ENCODE measurements at places on chromosomes 1 and 21.

DNA sequence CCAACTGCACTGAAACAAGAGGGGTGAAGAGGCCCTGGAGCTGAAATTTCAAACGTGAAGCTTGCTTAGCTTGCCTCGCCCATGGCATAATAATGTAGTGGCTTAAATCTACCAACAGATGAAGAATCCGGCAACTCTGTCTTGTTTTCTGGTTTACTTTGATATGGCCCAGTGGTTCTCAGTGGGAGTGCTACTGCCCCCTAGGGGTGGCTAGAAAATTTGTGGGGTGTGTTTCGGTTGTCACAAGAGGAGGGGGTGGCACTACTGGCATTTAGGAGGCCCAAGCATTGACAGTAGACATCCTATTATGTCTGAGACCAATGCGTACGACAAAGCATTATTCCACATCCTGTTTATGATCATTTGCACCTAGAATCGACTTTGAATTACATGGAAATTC is 51.9 kb upstream of the C8B start:
- no peak for DNase-seq

DNA sequence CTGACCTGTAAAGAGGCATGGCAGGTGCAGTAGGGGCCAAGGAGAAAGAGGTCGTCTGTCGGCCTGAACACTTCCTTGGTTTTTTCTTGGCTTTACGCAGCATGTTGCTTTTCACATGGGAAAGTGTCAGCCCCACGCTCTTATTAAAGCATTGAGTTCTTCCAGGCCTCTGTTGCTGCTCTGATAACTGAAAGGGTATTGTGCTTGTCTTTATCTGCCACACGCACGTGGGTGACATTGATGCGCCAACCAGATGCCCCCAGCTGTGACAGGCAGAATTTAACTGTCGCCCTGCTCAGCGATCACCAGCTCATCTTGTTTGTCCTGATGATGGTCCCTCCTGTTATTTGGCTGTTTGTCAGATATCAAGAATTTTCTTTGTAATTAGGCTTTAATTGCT is 76.5 kb downstream of the GALNT2 start:
- DNase-seq = no peak

- no peak for DNase-seq
Measured at GRCh38 chr1:14876747-14877146, 276.8 kb upstream of the TMEM51 start.

GRCh38 chr1:22208268-22208972 is 65.5 kb upstream of the WNT4 start:
- DNase-seq = no peak

DNA sequence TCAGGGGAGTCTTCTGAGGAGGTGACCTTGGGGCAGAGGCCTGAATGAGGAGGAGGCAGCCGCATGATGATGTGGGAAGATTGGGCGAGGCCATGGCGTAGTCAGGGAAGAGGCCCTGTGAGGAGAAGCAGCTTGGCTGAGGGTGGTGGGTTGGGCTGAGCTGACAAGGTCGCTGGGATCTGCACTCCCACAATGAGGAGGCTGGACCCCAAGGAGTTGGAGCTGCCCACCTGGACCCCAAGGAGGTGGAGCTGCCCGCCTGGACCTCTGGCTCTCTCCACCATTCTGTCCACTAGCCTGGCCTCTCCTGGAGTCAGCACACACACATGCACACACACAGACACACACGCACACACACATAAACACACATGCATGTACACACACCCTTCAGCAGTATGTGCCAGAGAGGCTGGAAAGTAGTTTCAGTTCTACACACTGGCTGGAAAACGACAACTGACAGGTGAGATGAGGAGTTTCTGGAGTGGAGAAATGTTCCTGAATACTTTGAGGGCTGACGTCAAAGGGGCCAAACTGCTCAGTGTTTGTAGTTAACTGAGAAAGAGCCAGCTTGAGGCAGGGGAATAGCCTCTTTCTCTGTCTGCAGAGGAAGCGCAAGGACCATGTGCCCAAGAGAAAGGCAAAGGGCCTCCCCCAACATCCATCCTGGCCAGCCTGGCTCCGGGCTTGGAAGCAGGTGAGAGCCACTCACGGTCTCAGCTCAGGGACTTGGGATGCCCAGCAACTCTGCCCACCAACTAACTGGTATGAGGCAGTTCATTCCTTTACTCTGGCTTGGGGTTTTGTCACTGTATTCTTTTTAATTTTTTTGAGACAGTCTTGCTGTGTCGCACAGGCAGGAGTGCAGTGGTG is 7.1 kb downstream of the SMPDL3B start:
- DNase-seq = no peak

DNA sequence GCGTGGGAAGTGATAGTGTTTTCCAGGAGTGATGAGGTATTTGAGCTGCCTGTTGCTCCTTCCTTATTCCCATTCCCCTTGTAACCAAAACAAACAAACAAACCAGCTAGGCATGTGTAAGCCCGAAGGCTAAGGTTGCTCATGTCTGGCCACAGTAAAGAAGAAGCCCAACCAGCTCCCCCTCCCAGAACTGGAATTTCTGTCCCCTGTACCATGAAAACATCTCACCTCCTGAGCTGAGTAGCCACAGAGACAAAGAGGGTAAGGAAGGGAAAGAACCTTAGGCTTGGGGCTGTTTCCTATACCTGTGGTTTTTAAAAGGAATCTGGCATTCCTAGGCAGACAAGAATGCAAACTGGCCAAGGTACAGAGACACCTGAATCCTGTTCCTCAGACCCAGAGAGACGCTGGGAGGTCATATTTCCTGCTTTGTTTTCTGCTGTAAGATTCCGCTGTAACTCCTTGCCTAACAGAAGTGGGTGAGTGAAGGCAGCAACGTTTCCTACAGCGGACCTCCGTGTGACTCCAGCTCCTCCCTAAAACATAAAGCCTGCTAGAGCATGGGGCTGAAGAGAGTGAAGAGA is 41.7 kb upstream of the RAB4A start:
- DNase-seq = no peak

DNA sequence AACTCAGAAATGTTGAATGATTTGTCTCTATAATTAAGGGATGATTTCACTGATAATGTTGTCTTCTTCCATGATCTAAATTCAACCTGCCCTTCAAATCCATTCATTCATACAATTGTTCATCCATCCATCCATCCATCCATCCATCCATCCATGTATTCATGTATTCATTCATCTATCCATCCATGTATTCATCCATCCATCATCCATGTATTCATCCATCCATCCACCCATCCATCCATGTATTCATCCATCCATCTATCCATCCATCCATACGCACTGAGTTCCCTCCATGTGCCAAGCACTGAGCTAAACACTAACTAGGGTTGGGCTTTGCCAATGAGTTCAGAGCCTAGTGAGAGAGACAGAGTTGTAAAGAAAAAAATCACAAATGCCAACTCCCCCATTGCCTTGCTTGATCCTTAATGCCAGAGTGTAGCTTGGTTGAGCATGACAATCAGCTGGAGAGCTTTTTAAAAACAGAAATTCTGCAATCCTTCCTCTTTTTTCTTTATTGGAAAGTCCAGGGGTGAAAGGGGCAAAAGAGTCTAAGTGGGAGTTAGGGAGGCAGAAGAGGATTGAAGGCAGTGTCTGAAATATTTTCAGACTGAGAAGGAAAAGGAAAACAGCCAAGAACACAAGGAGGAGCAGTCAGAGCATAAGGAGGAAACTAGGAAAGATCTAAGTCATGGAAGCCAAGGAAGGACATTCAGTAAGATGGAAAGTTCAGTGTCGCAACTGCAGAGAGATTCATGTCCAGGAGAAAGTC is 92.4 kb upstream of the ERG start:
- DNase-seq = no peak

DNA sequence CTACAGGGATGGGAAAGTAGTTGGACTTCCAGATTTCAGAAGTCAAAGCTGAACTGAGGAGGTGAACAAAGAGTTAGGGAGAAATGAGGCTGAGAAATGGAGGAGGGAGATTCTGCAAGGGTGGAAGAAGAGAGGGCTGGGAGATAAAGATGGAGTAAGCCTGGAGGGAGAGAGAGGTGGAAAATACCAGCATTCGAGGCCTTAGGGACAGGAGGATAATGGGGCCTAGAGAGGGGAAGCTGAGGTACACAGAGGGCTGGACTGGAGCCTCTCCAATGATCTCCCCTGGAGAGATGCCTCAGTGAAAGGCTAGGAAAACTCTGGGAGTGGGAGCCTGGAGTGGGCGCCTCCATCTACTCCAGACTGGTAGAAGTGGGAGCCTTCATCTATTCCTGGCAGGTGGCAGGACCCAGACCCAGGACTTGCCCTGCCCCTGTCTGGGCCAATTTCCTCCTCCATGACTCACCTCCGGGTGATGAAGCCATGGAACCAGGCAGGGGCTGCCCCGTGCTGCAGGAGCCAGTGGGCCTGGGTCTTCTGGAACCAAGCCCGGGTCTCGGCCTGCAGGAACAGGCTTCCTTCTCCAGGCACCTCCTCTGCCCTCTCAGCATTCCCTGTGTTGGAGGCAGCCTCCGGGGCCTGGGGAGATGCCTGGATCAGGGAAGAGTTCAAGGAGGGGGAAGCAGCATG is 1.9 kb downstream of the SH2D2A start:
- DNase-seq = peak; percentile 63

DNA sequence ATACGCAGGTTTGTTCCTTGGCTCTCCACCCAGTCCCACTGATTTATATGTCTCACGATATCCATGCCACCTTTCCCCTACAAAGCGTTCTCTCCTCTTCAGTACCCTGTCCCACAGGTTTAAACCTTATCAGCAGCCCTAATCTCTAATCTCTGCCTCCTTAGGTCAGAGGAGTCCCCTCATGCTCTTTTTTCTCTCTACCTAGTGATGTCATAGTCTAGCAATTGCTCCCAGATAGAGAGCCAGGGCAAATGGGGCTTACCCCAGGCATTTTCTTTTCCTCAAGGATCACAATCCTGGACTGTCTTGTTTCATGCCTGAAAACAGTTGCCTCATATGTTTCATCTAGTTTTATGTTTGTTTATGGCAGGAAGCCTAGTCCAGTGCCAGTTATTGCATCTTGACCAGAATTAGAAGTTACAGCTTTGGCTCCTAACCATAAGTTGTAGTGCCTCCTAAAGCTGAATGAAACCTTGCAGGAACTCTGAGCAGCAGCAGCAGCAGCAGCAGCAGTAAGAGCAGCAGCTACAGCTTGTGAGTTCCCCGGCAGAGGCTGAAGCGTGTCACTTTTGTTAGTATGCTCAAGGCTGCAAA is 26.7 kb upstream of the TP53BP2 start:
- no peak for DNase-seq

DNA sequence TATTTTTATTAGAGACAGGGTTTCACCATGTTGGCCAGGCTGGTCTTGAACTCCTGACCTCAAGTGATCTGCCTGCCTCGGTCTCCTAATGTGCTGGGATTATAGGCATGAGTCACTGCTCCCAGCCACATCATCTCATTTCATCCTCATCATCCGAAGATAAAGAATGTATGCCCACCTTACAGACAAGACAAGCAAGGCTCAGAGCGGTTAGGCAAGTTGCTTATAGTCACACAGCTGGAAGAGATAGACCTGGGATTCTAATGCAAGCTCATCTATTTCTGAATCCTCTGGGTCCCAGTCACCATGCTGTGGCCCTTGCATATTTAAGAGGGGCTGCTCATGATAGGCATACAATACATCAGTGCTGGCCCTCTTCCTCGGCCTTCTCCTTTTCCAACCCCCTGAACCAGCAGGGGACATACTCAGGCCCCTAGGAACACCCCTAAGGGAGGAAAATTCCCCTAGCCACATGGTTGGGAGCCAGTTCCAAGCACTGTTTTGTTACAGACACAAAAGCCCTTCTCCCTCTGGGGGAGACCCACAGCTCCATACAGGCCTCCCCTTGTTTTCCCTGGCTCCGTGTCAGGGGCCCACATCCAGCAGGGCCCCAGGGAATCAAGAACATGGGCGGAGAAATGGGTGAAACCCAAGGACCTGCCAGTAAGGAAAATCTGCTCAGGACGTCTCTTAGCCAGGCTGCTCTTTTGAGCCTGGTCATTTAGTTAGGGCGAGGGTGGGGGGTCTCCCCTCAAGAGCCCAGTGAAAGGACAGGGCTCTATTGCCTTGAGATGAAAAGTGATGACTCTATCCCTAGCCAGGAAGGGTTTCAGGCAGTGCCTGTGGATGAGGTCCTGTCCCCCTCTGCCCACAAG is 6.9 kb downstream of the CSRP1 start:
- no peak for DNase-seq

DNA sequence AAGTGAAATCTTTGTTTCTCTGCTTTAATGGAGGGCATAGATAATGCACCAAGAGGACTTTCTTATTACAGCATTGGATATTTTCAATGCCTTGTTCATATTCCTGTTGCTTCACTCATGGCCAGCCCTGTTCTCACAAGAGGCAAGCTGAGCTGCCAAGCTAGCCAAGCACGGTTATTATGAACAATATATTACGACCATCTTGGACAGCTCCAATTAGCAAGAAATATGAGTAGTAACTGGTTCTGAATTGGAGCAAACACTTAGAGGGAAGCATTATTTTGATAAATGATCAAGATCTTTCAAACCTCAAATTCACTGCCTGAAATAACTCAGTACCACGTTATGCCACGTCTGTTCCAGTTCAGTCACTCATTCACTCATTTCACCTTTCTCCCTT is 159.8 kb downstream of the SETD4 start:
- no peak for DNase-seq

DNA sequence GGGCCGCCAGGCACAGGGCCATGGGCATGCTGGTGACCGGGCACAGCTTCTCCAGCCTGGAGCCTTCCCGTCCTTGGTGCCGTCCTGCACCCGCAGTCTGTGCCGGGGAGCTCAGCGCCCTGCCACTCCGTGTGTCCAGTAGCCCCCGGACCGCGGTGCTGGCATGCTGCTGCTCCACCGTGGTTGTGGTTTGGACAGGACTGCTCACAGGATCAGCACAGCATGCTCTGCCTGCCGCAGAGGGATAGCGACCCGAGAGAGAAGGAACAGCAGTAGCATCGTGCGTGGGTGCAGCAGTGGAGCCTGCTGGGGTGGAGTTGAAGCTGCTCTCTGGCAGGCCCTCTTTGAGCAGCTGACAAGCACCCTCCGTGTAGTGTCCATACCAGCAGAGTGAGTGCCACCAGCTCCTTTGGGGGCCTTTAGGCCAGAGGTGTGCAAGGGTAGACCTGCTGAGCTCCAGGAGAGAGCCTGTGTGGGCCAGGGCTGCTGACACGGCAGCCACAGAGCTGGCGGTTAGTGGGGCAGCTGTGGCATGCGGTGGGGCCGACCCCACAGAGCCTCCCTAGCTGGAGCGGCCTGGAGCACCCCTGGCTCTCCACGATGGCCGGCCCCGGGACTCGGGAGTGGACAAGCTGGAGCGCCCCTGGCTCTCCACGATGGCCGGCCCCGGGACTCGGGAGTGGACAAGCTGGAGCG is 6.4 kb upstream of the PCBP3 start:
- no peak for DNase-seq

DNA sequence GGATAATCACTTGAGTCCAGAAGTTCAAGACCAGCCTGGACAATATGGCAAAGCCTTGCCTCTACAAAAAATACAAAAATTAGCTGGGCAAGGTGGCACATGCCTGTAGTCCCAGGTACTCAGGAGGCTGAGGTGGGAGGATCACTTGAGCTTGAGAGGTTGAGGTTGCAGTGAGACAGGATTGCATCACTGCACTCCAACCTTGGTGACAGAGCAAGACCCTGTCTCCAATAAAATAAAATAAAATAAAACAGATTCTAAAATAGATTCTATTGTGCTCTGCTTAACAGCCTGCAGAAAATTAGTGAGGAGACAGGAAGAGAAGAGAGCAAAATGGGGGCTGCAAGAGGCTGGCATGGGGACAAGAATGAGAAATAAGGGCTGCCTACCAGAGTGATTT is 7.5 kb upstream of the SDE2 start:
- DNase-seq = no peak
